ENCODE measurements at places on chromosomes 5 and 9.

GRCh38 chr9:112341730-112342129 is 8.3 kb upstream of the PTBP3 start:
- no peak for DNase-seq

GRCh38 chr5:128566178-128566577 is 28.1 kb upstream of the FBN2 start:
- DNase-seq = no peak

DNA sequence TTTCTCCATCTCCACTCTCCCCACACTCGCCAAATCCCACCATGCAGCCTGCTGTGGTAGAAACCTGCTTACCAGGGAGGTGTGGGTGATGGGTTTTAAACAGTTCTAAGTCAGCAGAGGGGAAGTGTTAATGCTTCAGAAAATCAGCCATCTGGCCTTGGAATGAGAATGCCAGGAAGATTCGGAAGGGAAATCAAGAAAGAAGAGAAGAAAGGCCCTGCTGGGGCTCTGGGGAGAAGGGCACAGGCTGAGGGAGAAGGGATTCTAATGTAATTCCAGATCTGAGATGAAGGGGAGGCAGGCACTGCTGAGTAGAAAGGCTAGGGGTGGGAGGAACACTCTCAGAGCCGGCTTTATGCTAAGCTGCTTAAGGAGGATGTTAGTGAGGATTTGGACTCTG is 434.7 kb upstream of the DMAC1 start:
- peak; percentile 20 for DNase-seq

DNA sequence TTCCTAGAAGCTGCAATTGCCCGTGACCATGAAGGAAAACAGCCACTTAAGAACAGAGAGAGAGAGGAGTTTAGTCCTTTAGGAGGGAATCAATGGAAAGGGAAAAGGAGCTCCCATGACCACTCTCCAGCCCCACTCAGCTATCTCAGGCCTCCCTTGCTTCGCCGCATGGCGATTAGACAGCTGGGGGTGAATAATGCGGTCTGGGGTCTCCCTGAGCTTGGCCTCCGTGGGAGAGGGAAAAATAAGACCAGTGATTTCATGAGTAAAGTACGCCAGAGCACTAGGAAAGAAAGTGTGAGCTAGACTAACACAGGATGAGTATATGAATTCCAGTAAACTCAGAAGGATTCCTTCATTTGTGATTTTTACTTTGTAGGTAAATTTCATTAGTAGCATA is 180.3 kb downstream of the TRIO start:
- no peak for DNase-seq

- DNase-seq = no peak
Measured at GRCh38 chr5:38663249-38663648, 106.8 kb upstream of the LIFR start.
